GM06990 (cell line): ENCODE measurements at places on chromosomes 4 and X.

- DNase-seq = no peak
These were observed 47.7 kb downstream of the ZFYVE28 start for GRCh38 chr4:2370597-2371320.

- no peak for DNase-seq
These were observed 28.4 kb downstream of the RNF4 start for GRCh38 chr4:2497324-2497723.

- DNase-seq = no peak
These were observed 20.2 kb downstream of the PIGG start for GRCh38 chr4:519203-519651.

DNA sequence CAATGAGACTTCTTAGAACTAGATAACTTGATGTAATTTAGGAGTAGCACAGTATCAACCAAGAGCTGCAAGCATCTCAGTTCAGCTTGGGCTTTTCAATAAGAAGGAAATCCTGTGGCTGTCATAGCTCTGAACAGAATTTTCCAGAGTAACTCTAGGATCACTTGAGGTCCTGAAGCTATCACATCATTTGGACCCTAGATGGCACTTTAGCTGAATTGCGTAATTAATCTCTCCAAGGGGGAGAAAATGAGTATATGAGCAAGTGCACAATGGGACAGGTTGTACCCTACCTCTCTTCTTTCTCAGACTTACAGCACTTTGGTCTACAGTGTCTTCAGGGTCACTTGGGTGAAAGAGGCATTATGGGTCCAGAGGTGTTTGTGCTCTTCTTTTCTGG, 45.2 kb downstream of the SLC4A4 start:
- no peak for DNase-seq

GRCh38 chr4:105061136-105061696, 85.5 kb upstream of the TET2 start:
- peak; percentile 82 for DNase-seq

- no peak for DNase-seq
These were observed 24.1 kb upstream of the MTM1 start for GRCh38 chrX:150544222-150544787.

DNA sequence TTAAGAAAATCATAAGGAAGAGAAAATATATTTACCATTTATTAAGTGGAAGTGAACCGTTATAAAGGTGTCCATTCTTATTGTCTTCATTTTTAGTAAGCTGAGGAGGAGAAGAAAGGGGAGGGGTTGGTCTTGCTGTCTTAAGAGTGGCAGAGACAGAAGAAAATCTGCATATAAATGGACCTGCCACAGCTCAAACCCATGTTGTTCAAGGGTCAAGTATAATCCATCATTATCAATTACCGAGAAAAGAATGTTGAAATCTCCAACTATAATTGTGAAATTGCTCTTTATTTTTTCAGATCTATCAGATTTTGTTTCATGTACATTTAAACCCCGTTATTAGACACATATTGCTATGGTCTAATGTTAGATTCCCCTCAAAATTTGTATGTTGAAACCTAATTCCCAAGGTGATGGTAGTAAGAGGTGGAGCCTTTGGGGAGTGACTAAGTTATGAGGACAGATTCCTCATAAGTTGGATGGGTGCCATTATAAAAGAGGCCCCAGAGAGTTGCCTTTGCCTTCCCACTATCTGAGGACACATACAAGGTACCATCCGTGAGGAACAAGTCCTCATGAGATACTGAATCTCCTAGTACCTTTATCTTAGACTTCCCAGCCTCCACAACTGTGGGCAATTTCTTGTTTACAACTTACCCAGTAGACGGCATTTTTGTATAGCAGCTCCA, 58.5 kb upstream of the SMAD1 start:
- DNase-seq = no peak

DNA sequence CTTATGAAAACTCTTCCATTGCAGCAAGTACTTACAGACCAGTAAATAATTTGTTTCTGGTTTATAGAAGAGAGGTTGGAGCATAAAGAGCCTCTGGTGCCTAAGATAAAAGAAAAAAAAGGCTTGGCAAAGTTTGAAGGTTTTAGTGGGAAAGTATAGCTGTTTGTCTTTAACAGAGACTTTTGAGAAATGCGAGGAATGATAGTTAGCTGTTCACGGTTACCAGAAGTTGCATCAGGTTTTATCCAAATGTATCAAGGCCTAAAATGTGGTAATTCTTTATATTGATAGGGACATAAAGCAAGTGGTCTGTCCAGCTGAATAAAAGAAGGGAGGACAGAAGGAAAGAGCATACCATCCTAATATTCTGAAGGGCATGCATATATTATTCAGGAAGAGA, 29.3 kb downstream of the RAP1GDS1 start:
- DNase-seq = no peak

DNA sequence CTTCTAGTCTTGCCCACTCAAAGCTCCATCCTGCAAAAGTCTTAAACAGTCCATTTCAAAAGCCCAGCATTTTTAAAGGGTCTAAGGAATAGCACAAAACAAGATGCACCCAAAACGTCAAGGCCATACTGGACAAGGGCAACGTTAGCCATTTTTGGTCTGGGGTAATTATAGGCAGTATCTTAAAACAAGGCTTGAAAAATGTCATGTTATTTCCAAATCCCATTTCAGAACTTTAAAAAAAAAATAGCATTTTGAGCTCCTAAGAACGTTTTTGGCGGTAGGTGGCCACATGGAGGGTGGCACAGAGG, 584 bp upstream of the TMEM165 start:
- no peak for DNase-seq

- DNase-seq = no peak
These were observed 315.4 kb upstream of the GRIA3 start for GRCh38 chrX:122868631-122869030.

DNA sequence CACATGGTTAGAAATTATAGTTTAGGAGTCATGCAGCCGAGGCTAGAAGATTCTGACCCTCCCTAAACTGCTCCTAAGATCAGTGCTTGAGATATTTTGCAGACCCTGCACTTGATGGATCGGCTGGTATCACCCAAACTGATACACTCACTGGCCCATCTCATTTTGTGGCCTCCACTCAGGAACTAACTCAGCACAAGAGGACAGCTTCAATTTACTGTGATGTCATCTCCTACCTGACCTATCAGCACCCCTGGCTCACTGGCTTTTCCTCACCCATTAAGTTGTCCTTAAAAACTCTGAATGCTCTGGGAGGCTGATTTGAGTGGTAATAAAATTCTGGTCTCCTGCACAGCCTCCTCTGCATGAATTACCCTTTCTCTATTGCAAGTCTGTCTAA, 450.9 kb downstream of the PCDH10 start:
- DNase-seq = no peak

DNA sequence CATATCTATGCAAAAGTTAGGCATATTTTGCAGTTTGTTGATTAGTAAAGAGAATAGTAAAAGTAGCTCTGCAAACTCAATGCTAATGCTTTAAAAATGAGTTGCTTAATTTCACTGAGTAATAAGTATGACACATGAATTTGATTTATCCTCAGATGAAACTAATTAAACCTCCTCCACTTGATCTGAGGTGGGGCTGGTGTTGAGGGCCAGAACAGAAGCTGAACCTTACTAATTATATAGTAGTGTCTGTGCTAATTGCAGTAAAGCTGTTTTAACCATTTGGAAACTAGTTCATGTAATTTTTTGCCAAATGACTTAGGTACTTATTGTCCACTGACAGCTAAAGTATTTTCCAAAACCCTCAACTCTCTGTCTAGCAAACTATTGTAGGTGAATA, 7.7 kb upstream of the PGAM4 start:
- no peak for DNase-seq
